ENCODE measurements at places on chromosomes 4 and X.

DNA sequence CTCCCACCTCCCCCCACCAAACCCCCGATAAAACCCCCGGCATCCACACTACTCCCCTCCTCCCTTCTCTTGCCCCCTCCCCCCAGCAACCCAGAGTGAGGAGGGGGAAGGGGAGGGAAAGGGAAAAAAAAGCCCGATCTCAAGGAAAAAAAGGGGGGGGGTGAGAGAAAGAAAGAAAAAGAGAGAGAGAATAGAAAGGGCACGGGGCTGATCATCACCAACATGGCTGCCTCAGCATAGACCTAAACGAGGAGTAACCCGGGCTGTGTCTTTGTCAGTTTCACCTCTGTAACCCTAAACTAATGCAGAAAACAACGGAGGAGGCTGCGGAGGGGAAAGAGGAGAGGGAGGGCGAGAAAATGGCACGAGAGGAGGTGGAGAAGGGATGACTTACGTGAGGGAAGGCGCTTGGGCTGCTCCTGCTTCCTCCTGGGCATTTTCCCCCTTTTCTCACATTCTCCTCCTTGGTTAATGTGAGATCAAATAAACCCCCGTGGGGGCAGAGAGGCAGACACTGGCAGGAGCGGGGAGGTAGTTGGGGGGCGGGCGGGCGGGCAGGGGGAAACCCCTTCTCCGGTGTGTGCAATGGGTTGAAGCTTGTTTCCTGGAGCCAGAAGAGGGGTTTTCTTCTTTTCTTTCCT lies 532 bp downstream of the ZNF827 start:
- DNase-seq: peak; percentile 38

GRCh38 chrX:69033936-69034335 lies 131.3 kb downstream of the PJA1 start:
- DNase-seq: no peak

DNA sequence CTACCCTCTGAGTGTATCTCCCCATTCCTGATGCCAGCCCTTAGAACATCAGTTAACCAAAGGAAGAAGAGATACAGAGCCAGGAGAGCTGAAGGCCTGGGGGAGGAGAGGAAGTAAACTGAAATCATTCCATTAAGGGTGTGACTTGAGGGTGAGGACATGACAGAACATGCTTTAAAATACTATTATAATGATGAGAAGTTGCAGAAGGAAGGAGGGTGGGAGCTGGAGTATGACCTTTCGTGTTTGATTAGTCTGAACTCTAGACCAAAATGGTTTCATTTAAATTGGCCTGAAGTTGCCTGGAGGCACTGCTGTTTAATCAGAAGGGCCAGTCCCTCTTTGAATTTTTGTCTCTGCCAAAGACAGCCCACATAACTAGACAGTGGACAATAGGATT lies 11.4 kb downstream of the INTS6L start:
- DNase-seq: no peak

GRCh38 chrX:41732260-41732659 lies 8.3 kb downstream of the GPR82 start:
- DNase-seq: no peak

GRCh38 chr4:1234811-1235292 lies 14.1 kb downstream of the CTBP1 start:
- DNase-seq: no peak

DNA sequence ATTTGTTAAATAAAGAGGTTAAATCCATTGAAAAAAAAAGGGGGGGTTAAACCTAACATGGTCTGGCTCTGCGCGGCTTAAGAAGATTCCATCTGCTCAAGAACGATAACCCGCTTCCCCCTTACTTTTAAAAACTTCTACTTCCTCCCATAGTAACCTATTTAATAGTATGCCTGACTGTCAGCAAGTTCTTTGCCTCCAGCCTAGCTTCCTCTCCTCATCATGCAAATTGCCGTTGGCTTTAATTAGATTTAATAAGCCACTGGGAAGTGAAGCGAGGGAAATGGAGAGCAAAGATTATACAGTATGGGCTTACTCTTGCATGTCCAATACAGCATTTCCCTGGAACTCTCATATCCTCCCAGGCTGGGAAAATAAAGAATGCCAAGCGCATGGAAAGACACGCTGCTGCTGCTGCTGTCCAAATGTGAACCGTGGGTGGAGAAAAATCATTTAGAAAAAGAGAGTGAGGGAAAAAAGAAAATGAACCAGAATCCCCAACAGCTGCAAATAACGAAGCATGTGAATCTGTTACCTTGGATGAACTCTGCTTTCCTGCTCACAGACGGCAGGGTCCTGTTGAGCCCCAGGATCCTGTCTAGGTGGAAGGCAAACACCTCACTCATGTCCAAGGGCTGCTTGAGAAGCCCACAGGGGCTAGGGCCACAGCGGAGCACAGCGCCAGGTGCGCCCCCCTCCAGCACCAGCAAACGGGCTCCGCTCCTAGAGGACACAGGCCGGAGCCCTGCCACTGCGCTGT lies 2.7 kb downstream of the GASK1B start:
- DNase-seq: peak; percentile 53

GRCh38 chr4:65170768-65171514 lies 499.3 kb downstream of the EPHA5 start:
- no peak for DNase-seq

DNA sequence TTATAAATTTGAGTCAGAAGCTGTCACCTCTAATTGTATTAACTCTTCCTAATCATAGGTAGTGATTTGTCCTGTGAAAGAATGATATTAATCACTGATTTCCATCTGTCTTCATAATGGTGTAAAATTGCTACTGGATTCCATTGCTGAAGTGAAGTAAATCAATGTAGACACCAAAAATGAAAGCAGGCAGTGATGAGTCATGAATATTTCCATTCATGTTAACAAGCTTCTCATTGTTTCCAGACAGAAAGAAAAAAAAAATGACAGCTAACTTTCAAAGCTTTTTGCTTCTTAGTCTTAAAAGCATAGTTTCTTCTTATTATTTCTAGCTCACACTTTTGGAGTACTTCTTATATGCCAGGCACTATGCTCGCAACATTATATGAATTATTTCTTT lies 21.5 kb downstream of the FAM114A1 start:
- peak; percentile 81 for DNase-seq

DNA sequence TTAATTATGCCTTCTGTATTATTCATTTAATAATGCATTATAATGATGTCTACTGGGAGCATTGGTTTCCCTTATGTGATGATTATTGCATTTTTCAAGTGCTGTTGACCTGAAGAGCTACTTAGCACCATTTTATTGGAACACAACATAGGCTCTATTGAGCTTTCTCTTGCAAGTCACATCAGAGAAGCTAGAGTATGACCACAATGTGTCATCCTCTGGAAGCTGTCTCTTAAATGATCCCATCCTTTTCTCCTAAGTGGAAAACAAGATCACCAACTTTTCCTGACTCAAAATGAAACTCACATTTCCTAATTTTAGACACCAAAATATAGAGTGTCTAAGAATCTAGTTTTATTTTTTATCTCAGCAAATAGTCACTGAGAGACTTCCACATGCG lies 1451.9 kb downstream of the PCDH7 start:
- peak; percentile 6 for DNase-seq

DNA sequence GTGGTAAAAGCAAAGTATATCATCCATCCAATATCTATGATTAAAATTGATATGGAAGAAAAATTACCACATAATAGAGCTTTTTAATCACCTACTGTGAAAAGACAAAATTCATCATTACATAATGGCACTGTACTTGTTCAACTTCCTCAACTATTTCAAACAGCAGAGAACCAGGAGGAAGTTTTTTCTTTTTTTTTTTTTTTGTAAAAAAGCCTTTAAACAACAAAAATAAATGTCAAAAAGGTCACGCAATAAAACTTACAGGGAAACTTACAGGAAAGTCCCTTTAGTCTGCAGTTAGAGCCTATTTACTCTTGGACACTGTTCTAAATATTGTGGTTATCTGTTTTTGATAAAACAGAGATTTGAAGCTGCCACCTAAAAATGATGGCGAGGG lies 4.8 kb downstream of the PDGFC start:
- DNase-seq: no peak

DNA sequence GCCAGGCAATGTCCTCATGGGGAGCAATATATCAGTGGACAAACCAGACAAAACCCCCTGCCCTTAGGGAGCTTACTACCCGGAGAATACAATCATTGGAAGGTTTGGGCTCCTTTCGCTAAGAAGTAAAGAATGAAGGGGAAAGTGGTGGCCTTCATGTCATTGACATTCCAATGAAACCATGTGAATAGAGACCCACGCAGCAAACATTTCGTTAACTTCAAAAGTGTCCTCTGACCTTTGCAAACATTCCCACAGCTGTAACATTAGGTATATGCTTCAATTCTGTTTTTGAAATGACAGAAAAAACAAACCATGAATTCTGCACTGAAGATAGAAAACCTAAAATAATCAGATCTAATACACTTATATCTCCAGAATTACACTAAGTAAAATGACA lies 7.0 kb downstream of the ATP8A1 start:
- DNase-seq: no peak

GRCh38 chrX:15971696-15972095 lies 117.1 kb upstream of the AP1S2 start:
- DNase-seq: no peak

DNA sequence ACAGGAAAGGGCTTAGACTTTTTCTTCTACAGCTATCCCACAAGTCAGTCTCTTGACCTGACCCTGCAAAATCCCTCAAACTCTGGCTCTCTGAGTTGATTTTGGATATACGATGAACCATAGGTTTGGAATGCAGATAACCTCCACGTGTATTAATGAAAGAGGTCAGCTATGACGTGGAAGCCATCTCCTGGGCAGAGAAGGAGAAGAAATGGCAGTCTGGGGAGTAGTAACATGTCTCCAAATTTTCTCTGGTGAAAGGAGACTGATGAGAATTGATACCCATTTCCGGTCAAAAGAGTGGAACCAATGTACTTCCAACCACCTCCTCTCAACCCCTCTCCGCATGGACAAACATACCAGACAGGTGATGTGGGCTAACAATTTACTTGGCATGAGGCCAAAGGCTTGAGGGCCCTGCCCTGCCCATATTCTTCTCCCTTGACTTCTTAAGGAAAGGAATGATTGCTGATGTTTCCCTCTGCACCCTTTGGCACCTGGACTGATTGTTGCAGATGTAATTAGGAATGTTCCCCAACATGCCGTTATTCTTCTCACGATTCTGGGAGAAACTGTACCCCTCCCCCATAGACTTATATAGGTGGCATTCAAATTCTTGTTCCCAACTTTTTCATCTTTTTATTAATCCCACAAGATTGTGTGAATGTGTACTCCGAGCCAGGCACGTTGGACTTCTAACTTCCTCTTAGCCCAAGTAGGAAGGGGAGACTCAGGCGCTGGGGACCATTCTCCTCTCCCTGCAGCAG lies 580 bp upstream of the PLS3 start:
- no peak for DNase-seq

GRCh38 chr4:167873496-167873895 lies 218.8 kb upstream of the ANXA10 start:
- DNase-seq: no peak

DNA sequence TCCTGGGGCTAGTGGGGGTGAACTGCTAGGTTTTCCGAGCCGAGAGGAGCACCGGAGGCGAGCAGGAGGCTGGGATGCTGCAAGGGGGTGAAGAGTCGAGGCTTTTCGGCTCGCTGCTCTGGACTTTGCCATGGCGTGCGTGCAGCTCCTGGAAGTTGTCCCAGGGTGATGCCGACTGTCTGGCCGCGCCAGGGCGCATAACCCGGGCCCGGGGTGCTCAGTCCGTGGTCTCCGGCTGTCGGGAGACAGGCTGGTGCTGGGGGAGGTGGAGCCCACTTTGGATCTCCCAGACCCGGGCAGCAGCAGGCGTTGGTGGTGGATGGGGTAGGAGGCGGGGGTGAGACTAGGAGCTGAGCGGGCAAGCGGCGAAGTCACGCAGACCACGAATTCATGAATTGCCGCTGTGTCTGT lies 793 bp downstream of the GRIA3 start:
- DNase-seq: peak; percentile 10

DNA sequence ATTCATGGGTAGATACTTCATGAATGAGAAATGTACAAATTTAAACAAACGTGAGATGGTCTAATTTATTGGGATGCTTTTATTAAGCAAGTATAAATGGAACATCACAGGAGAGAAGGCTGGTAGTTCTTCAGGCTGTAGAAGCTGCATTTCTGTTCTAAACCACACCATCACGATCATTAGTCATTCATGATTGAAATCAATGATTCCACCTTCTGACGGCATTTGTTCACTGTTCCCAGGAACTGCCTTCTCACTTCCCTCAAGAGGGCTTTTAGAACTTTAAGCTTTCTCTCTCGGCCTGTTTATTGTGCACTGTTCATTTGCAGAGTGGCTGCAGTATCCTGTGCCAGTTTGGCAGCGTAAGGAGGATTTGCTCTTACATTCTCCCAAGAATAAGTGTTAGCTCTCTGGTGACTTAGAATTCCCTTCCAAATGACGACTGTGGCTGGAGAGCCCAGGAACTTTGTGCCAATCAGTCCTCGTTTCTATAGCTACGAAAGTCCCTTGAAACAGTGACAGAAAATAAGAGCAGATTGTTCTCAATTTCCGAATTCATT lies 54.7 kb downstream of the MFAP3L start:
- peak; percentile 20 for DNase-seq

GRCh38 chr4:182955411-182955810 lies 38.2 kb upstream of the DCTD start:
- DNase-seq: no peak

- DNase-seq: no peak
Observed at GRCh38 chrX:18692541-18692940, 14.9 kb upstream of the PPEF1 start.

GRCh38 chrX:72123471-72124185 lies 8.1 kb downstream of the RTL5 start:
- DNase-seq: no peak

GRCh38 chrX:21711848-21712197 lies 46.1 kb downstream of the SMPX start:
- DNase-seq: no peak

DNA sequence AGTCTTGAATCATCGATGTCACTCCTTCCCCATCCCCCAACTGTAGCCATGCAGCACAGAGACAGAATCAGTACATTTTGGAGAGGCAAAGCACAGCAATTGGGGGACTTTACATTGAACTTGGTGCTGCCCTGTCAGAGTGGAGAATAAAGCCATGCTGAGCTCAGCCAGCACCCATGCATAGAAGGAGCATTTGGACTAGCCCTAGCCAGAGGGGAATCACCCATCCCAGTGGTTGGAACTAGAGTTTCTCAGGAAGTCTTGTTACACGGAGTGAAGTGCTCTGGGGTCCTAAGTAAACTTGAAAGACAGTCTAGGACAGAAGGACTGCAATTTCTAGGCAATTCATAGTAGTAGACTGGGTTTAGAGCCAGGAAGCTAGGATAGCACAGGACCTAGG lies 49.6 kb downstream of the STPG2 start:
- DNase-seq: no peak

Measured in fibroblast of mammary gland (primary cell).